ENCODE measurements at places on chromosomes 16 and 17.

DNA sequence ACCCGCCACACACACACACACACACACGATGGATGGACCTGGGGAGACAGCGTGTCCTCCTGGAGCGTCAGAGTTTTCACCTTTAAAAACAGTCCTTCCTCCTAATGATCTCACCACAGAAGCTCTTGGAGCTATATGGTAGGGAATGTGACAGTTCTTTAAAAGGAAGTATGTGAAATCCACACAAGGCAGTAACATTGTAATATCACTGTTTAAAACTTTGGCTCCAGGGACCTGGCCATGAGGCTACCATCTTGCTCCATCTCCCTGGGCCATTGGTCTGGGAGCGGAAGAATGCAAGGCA, 302.4 kb downstream of the SOX9 start:
- DNase-seq = no peak

DNA sequence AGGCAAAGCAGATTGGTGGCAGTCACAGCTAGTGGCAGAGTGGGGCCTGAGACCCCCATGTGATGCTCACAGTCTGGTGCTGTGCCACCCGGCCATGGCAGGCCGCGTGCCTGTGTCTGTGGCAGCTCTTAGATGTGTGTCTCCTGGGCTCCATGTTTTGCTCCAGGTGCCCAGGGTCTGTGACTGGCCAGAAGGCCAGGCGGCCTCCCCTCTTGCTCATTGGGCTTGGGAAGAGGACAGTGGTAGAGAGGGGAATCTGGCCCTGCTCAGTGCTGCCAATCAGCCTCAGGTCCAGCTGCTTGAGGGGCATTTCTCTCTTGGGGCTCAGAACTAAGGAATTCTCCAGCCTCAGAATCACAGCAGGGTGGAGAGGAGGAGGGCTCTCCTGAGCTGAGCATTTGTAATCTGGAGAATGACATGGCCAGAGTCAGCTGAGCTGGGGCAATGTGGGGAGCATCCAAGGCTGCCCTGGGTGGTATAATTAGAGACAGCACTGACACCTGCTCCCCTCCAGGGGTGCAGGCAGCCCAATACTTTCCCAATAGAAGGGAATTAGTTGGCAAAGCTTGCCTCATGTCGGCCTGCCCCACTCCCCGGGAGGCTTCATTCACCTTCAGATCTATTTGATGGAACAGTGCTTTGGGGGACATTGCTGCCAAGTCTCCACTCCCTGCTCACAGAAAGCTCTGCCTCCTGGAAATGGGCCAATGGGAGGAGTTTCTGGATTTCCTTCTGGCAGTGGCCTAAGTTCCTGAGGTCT, 2.7 kb upstream of the LASP1NB start:
- no peak for DNase-seq

- DNase-seq = no peak
Observed at GRCh38 chr17:20206068-20206467, 196.9 kb downstream of the SPECC1 start.

- no peak for DNase-seq
Observed at GRCh38 chr16:79452671-79453070, 147.9 kb downstream of the MAF start.

GRCh38 chr17:67041941-67042899, 2.1 kb upstream of the CACNG1 start:
- no peak for DNase-seq

DNA sequence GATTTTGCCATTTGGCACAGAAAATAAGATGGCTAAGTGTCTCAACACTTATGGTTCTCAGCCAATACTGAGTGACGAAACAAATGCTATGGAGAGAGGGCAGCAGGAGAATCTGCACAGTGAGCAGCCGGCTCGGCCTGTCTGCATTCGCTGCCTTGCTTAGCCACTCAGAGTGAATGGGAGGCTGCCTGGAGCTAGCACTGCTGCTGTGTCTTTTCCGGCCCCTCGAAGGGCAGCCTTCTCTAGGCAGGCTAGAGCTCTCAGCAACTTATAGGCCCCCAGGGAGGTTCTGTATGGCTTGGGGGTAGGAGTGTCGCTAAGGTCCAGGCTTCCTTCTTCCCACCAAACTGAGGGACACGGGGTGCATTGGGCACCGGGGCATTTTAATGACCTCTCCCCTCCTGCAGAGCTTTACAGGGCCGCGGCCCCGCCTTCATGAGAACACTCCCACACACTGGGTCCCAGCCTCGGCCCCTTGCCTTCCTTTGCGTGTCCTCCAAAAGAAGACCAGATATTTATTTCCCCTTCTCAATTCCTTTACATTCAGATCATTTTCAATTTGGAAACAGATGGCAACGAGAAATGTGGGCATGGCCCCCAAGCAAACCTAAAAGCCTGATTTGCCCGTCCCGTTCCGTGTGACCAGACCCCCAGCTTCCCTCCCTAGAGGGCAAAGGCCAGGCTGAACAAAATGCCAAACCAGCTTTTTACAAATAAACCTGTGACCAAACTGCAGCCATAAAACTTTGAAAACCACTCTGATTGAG, 670.9 kb downstream of the TOX3 start:
- no peak for DNase-seq

- no peak for DNase-seq
Observed at GRCh38 chr16:630815-631405, at the start of gene WFIKKN1. TSS of gene WFIKKN1 (plus strand) at chr16:630985. CDS start at chr16:631254, 269 bp downstream.

- DNase-seq = no peak
Observed at GRCh38 chr16:28165598-28165997, 46.2 kb downstream of the XPO6 start.

DNA sequence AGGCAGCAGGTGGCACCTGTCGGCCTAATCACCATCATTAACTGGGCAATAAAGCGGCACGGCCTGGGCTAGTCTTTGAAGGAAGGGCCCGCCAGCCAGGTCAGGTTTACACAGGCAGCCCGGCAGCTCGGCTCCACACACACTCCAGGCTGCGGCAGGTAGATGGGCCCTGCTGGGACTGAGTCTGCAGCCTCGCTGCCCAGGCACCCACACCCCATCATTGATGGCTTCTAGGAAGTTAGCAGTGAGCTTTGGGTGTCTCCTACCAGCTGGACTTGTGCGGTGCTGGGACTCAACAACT, 6.8 kb upstream of the FOXN1 start:
- DNase-seq = no peak

DNA sequence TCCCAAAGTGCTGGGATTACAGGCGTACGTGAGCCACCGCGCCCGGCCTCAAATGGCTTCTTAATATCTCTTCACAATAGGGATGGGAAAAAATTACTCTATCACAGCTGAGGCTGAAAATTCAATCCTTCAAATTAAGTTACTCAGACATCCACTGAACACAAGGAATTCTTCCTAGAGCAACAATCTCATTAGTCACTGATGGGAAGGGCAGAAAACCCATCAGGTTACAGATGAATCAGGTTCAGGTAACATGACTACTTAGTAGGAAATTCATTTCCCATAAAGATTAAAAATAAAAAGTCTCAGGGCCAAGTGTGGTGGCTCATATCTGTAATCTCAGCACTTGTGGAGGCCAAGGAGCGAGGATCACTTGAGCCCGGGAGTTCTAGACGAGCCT, 42.5 kb upstream of the ABR start:
- no peak for DNase-seq
